Vagina (tissue), 2 donors: ENCODE measurements at places on chromosomes 12 and 14. TPM values are rescaled to one million over a fixed set of nuclear protein-coding genes. Genes with fewer than 3 reads are reported as not detected.

- DNase-seq = no peak
These were observed 8.7 kb downstream of the DYNLL1 start for GRCh38 chr12:120504587-120504986.

DNA sequence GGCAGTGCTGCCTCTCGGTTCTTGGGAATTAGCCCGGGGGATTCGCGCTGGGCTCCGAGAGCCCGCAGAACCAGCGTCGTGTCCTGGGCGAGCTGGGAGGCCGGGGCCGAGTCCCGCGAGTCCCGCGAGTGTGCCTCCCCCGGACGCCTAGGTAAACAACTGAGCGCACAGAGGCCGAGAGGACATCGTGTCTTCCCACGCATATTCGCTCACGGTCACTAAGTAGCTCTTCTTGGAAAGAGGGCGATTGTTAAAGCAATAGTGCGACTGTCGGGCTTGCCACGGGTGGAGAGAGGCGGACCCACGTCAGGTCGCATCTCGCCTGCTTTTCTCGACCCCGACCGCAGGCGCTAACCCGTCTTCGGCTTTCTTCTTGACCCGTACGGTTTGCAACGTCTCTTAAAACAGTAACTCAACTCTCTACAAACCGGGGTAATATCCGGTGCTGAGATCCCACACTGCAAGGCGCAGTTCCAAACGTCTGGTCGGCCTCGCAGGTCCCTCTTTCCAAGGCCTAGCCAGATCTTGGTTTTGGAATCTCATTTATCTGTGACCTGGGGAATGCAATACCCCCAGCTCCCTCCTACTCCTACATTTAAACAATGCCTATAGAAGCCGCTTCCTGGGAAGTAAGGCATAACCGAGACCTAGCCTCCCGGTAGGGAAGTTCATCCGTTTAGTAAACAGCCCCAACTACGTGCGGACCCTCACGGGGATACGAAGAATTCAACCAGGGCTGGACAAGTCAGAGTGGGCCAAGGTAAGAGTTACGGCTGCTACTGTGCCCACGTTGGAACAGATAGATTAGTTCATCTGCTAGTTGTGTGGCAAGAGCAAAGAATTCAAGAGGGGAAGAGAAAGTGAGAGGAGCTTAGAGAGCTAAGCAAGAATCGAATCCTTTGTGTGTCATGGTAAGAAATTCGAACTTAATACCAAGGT, 736 bp upstream of the PHLDA1 start:
- DNase-seq = no peak

GRCh38 chr14:93717668-93718320, 70.5 kb downstream of the PRIMA1 start:
- no peak for DNase-seq

MSRB3 gene
- total RNA-seq = 52.5 TPM

GRCh38 chr12:71431991-71432390, 7.6 kb upstream of the LGR5 start:
- no peak for DNase-seq

GRCh38 chr12:96421014-96421413, 20.8 kb upstream of the CDK17 start:
- DNase-seq = no peak
